ENCODE measurements at places on chromosomes 2 and 18.
A peak's percentile ranks its signal among the peaks of the same experiment; 100 is the strongest.

DNA sequence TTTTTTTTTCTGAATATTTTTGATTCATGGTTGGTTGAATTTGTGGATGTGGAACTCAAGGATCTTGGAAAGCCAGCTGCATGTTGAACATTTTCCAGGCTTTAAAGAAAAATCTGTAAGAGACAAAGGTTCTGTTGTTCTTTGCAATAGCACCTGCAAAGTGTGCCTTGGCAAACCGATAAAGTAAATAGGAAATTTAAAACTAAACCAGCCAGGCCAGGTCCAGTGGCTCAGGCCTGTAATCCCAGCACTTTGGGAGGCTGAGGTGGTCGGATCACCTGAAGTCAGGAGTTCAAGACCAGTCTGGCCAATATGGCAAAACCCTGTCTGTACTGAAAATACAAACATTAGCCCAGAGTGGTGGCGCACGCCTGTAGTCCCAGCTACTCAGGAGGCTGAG is 74.4 kb downstream of the RIF1 start:
- DNase-seq, result no peak

GRCh38 chr2:8796878-8797550 is 40.4 kb downstream of the KIDINS220 start:
- no peak for DNase-seq

DNA sequence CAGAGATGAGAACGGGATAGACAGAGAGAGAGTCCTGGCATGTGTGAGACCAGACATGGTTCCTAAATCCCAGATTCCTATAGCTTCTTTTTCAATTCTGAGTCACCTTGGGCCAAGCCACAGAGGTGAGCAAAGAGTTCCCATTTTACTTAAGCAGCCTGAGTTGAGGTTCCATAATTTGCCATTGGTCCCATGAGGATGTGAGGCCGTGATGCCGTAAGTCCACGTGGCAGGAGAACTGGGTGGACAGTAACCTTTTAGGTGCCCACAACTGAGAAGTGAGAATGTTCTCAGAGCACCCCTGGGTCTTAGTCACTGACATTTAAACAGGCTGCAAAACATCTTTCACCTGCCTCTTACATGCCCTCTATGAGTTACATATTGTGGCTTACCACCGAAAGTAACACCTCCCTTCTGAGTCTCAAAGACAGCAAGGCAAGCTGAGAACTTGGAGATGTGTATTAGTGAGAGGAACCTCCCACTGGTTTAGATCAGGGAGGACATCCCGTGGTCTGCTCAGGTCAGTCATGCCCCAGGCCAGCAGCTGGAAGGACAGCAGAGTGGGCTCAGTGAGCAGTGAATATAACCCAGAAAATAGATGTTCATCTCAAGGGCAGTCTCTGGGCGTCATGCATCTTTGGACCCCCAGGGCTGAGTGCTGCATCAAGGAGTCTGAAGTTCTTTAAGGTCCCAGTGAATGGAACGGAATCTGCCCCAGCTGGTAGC is 127.9 kb upstream of the LGALSL start:
- no peak for DNase-seq

- no peak for DNase-seq
Observed at GRCh38 chr2:219292616-219293015, 13.4 kb downstream of the DNAJB2 start.

GRCh38 chr18:27649621-27650020 is 464.5 kb upstream of the CHST9 start:
- DNase-seq, result no peak

- no peak for DNase-seq
Observed at GRCh38 chr18:8357320-8357719, 251.9 kb upstream of the RAB12 start.

DNA sequence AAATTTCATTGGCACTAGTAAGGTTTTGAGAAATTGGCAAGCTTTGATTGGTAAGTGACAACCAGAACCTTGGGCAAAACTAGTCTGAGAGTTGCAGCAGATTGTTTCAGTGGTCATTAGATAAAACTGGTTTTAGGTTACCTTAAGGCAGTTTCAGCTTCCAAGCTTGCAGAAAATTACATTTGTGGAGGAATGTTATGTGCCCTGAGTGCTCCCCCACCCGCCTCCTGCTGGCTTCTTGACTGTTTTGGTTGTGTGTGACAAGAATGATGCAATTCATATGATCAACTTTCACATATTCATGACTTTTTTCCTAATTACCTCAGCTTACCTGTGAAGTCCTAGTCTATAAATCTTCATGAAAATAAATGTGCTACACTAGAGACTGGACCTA is 599.5 kb upstream of the ZNF804A start:
- DNase-seq, result no peak

- DNase-seq, result no peak
Observed at GRCh38 chr2:3433776-3434400, 54.4 kb downstream of the TRAPPC12 start.

DNA sequence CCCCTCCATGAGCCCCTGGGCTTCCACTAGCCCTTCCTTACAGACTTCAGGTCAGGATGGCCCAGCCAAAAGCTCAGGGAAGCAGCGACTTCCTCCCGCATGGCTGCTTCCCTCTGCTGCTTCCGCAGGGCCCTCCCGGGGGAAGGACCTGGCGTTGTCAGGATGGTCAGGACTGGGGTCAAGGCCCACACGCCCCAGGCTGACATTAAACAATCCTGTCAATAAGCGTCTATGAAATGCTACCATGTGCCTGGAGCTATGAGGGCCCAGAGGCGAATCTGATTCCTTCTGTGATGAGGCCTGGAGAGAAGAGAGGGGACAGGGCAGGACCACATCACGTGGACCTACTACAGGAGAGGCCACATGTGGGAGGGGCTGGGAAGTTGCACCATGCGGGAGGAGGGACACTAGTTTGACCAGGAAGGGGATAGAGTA is 17.3 kb downstream of the CYS1 start:
- DNase-seq, result no peak

- DNase-seq, result no peak
Observed at GRCh38 chr2:203605302-203605701, 70.2 kb upstream of the RAPH1 start.

DNA sequence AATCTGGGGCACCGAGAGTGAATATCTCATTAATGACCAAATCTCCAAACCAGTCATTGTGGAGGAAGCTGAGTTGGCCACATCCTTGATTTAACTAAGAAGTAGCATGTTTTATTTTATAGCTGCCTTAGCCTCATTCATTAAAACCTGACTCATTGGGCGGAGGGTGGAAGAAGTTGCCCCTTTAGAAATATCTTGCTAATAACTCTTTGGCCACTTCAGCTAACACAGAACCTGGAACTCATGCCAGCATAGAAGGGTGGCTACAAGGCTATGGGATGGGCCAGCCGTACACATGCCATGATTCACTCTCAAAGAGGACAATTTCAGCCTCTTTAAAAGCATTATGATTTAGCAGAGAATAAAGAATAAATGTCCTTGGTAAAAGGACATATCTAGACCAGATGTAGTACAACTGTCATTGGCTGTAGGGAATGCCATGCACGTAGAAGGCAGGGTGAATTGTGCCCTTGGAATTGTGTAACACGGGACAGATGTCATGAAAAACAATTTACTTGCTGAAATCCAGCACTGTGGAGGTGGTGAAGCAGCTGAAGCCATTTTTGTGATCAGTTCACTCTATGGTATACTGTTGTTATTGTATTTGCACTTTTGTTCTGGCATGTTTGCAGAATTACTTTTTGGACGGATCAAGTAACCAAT is 330.0 kb downstream of the PLCL1 start:
- DNase-seq, result no peak

DNA sequence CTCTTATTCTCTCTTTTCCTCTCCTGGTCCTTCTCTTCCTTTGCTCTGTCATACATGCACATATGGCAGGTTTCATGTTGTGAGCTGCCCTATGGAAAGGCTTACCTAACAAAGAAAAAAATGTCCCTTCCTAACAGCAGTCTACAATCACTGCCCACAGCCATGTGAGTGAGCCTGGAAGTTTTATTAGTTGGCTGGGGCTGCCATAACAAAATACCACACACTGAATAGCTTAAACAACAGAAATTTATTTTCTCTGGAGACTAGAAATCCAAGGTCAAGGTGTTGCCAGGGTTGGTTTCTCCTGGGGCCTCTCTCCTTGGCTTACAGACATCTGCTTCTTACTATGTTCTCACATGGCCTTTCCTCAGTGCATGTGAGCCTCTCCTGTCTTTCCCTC is 142.1 kb downstream of the TRIB2 start:
- DNase-seq, result peak; percentile 69

- DNase-seq, result no peak
Observed at GRCh38 chr2:2524348-2524941, 193.4 kb upstream of the MYT1L start.

- peak; percentile 55 for DNase-seq
Observed at GRCh38 chr2:18455236-18455862, 105.1 kb downstream of the RDH14 start.

- peak; percentile 33 for DNase-seq
Observed at GRCh38 chr2:194166818-194167217, 1490.2 kb upstream of the SLC39A10 start.

DNA sequence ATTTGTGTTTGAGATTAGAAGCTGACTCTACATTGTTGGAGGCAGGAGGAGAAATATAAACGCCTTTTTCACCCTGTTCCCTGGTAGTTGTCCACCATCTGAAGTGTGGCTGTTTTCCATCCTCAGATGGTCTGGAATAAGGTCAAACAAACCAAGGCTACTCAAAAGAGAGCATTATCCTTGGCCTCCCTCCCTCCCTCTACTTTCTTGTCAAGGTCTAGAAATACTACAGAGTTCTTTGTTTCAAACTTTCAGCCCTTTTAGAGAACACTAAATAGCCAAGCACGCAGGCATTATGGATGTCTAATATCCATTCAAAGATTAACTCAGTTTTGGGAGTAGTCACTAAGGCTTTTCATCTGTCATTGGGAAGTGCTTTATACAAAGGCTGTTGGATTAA is 215.8 kb upstream of the ITGA4 start:
- no peak for DNase-seq

GRCh38 chr2:66561645-66562303 is 126.8 kb downstream of the MEIS1 start:
- peak; percentile 67 for DNase-seq

- peak; percentile 20 for DNase-seq
Observed at GRCh38 chr2:174985614-174986013, 19.6 kb downstream of the CHN1 start.

DNA sequence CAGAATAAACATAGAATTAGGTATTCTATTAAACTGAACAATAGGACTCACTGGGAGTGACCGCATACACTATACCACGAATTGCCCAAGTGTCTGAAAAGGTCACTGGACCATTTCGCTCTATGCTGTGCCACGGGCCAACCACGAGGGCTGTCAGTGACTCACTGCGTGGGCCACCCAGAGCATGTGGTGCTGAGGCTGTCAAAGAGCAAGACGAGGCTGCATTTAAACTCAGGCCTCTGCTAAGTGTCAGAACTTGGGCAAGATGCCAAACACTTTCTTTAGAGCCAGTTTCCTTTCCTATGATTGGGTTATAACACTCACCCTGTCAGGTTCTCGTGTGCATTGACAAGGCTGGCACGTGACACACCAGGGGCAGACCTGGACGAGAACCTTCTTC is 97.5 kb downstream of the SH3YL1 start:
- no peak for DNase-seq

- no peak for DNase-seq
Observed at GRCh38 chr18:35241448-35241804, 592 bp downstream of the ZNF397 start.

Data from M059J (cell line).